ENCODE measurements at places on chromosomes 13 and 19. TPM values are rescaled to one million over a fixed set of nuclear protein-coding genes. Genes with fewer than 3 reads are reported as not detected.
A peak's percentile ranks its signal among the peaks of the same experiment; 100 is the strongest.

SH2D3A gene
- total RNA-seq, result not detected

NAPSA gene
- not detected for total RNA-seq

FGF14 gene
- not detected for total RNA-seq

PSG1 gene
- total RNA-seq, result not detected

CNMD gene
- not detected for total RNA-seq

PHF11 gene
- 9.0 TPM for total RNA-seq

FFAR1 gene
- total RNA-seq, result not detected

LINGO3 gene
- total RNA-seq, result 0.02 TPM

DNA sequence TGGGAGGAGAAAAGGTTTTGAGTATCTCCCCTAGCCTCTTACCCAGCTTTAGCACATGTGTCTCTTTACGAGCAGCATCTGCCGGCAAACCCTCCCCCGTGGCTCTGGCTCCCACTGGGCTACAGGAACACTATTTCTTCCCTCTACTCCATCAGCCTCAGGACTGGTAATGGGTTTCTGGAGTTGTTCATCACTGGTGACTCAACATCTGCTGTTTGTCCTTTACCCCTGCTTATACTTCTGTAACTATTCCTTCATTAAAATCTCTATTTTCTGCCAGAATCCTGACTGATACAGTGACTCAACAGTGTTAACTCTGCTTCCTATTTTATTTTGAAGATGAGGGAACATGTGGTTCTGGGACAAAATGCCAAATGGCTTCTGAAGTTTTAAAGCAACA, 437.3 kb upstream of the HTR2A start:
- no peak for DNase-seq

GRCh38 chr19:2355168-2356035, 4.7 kb upstream of the TMPRSS9 start:
- peak; percentile 32 for DNase-seq

DNA sequence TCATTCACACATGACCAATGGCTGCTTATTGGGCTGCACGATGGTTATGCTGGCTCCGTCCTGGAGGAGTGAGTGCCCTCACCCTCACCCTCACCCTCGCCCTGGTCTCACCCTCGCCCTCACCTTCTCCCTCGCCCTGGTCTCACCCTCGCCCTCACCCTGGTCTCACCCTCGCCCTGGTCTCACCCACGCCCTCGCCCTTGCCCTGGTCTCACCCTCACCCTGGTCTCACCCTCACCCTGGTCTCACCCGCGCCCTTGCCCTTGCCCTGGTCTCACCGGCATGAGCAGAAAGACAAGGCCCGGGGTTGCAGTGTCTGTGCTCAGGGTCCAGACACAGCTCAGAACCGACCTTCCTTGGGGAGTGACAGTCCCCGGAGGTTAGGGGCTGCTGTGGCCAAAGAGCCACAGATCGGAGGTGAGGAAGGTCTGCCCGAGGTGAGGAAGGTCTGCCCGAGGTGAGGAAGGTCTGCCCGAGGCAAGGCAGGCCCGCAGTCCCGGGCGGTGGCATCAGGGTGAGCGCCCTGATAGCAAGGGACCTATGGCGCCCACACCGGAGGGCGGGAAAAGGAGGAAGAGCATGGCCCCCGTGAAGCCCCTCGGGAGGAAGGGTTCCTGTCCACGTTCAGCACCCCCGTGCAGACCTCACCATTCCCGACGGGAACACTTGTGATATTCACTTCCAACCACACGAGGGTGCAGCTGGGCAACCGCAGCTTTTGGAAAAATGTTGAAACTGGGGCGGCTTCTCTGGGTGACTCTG, 65.6 kb downstream of the MCF2L start:
- peak; percentile 29 for DNase-seq

DNA sequence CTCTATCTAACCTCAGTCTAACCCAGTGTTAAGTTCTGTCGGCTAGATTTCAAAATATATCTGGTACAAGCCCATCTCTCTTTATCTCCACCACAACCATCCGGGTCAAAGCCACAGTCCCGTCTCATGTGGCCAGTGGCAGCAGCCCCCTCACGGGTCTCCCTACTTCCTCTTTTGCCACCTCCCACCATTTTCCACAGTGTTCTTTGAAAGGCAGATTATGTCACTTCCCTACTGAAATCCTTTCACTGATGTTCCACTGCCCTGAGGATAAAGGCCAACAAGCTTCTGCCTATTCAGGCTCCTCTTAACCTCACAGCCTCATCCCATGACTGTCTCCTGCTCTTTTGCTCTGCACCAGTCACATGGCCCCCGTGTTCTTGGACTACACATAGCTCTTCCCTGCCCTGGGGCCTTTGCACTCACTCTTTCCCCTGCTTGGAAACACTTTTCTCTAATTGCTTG, 117.2 kb downstream of the UBL3 start:
- DNase-seq, result peak; percentile 12

DNA sequence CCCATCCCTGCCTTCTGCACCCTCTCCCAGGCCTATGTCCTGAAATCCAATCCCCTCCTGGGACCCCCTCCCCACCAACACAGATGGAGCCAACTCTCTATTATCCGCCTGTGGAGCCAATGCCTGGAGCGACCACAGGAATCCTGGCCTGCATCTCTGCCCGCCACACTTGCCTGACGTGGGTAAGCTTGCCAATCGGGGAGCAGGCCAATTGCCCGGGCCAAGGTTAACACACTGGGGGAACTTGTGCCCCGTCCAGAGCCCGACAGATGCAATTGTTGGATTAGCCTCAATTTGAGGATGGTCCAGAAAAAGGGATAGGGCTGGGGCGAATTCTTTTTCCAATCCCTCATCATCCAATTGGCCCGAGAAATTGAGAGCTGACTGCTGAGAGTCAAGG, 5.9 kb downstream of the WIZ start:
- DNase-seq, result no peak

- DNase-seq, result no peak
Measured at GRCh38 chr13:44147648-44148047, 226.0 kb upstream of the SERP2 start.

DNA sequence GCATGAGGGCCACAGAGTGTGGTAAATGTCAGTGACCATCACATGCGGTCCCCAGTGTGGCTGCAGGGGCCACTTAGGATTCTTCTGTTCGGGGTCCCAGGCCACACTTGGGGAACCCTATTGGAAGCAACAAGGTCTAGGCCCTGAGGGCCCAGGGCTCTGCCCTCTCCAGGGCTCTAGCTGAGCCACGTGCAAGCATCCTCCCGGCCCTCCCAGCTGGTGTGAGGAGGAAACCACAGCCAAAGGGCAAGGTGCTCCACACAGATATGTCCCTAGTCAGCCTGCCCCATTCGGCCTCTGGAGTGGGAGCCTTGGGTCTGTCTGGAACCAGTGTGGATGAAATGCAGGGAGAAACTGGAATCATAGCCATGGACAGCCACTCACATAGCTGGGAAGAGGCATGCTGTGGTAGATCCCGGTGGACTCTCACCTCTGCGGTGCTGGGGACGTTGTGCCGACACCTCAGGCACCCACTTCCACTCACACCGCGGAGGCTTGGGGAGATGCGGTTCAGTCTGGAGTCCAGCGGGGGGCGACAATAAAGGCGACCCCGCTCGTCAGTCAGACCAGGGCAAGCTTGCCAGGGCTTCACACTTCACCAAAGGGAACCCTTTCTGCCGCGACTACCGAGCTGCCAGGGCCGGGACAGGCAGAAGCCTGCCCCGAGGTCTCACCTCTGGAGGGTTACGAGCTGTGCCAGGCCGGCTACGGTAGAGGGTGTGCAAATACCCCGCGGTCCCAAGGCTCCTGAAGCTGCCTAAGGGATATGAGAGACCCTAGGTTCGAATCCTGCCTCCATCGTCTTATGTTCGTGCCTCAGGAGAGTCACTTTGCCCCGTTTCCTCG, 4.3 kb upstream of the ZNF497 start:
- no peak for DNase-seq

- no peak for DNase-seq
Measured at GRCh38 chr19:56969759-56970178, 129.2 kb upstream of the PEG3 start.

DNA sequence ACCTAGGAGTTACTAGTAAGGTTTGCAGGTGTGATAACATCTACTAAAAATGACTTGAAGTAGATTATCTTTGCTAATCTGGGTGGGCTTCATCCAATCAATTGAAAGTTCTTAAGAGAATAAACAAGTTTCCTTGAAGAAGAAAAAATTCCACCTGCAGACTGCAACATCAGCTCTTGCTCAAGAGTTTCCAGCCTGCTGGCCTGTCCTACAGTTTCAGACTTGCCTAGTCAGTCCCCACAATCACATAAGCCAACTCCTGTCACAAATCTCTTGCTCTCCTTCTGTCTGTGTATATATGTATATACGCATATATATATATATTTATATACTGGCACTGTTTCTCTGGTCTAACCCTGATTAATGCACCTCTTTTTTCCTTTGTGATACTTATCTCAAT, 67.3 kb upstream of the ITM2B start:
- no peak for DNase-seq

- DNase-seq, result no peak
Measured at GRCh38 chr13:42239644-42240043, 32.3 kb upstream of the AKAP11 start.

GRCh38 chr13:45796426-45797235, 54.9 kb downstream of the SIAH3 start:
- no peak for DNase-seq

- DNase-seq, result no peak
Measured at GRCh38 chr19:39223703-39224279, 19.7 kb upstream of the SYCN start.

DNA sequence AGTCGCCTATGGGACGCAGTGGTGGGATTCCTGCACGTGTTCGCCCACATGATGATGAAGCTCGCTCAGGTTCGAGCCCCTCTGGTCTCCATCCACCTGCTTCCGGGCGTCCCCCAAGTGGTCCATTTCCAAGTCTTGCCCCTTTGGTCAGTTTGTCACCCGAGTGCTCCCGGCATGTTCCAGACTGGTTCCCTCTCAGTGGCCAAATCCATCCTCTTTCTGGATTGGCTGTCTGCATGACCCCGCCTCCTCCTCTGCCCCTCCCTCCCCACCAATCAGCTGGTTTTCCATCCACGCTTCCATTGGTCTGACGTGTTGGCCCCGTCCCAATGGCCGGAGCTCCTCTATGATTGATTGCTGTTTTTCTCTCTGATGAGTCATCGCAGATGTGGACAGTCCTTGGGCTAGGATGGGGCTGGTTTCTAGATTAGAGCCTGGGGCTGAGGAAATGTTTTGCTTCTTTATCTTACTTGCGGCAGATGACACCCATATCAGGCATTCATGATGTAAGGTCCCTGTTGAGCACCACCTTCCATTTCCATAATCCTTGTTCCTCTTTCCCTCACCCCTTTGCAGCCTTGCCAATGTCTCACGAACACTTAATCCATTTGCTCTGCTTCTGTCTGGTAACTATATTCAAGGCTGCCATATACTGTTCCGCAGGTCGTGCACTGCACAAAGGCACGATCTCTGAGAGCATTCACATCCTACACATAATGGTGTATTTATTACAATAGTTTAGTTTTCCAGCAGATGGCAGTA, 73.8 kb downstream of the MAP4K1 start:
- DNase-seq, result peak; percentile 93

GRCh38 chr19:9835507-9835949, 410 bp downstream of the PIN1 start:
- DNase-seq, result no peak

DNA sequence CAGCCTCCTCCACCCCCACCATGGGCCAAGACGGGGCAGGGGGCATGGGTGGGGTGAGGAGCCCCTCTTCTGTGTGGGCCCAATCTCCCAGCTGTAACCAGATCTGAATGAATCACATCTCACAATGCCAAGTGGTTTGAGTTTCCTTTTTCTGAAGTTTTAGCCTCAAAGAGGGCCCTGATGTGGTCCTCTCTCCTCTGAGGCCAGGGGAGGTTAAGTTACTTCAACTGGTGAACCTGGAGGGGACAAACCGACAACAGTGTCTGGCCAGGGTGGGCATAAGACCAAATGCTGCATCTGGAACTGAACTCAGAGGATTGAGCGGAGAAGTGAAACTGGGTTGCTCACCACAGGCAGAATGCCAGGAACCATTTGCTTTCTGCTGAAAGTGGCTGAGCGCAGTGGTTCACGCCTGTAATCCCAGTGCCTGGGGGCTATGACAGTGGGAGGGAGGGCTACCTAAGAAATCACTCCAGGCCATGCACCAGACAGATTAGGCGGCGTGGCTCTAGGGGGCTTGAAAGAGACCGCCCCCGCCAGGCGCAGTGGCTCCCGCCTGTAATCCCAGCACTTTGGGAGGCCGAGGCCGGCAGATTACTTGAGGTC, 15.4 kb upstream of the IRGC start:
- peak; percentile 85 for DNase-seq
